ENCODE measurements at places on chromosomes 12 and 14.
A peak's percentile ranks its signal among the peaks of the same experiment; 100 is the strongest.

DNA sequence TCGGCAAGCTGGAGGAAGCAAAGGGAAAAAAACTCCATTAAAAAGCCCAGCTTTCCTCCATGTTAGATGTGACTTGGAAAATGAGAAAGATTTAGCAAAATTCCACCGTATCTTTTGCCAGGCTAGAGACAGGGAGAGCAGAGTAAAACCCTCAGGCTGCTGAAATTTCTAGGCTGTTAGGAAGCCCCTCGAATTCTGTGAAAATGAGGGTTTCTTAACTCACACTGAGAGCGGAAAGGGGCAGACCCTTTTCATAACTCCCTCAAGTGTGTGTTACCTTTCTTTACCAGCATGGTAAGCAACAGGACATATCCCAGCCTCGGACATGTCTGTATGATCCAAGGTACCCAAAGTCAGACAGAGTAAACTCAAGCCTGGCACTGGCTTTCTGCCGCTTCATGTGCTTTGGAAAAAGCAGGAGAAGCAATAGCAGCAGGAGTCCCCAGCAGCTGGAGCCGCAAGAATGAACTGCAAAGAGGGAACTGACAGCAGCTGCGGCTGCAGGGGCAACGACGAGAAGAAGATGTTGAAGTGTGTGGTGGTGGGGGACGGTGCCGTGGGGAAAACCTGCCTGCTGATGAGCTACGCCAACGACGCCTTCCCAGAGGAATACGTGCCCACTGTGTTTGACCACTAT is at the start of gene RHOJ:
Gene RHOJ, plus strand, starts transcription at position 37 of the 637 bp plus-strand sequence. Its CDS starts 427 bp downstream, at position 464.
- H3K4me3 ChIP-seq, result no peak within 1 kb of the TSS
- H3K36me3 ChIP-seq, result no peaks in the 10 kb centered on the region
- H3K4me1 ChIP-seq, result no peaks in the 10 kb centered on the region
- no peak for DNase-seq
- H3K27me3 ChIP-seq, result no peaks in the 10 kb centered on the region

- H3K27ac ChIP-seq, result no peak overlapping the region
- no peaks in the 10 kb centered on the region for H3K4me1 ChIP-seq
- no peaks in the 10 kb centered on the region for H3K27me3 ChIP-seq
- DNase-seq, result no peak
- no peaks in the 10 kb centered on the region for H3K36me3 ChIP-seq
Measured at GRCh38 chr14:81565441-81566290, 32.0 kb upstream of the SEL1L start.

- peaks cover 8% of the 10 kb centered on the region for H3K4me1 ChIP-seq
- no peak for DNase-seq
- no peak overlapping the region for H3K4me3 ChIP-seq
- H3K27me3 ChIP-seq, result peaks cover 1% of the 10 kb centered on the region
- no peak overlapping the region for H3K27ac ChIP-seq
Measured at GRCh38 chr12:131222329-131223139, 268.8 kb downstream of the ADGRD1 start.

DNA sequence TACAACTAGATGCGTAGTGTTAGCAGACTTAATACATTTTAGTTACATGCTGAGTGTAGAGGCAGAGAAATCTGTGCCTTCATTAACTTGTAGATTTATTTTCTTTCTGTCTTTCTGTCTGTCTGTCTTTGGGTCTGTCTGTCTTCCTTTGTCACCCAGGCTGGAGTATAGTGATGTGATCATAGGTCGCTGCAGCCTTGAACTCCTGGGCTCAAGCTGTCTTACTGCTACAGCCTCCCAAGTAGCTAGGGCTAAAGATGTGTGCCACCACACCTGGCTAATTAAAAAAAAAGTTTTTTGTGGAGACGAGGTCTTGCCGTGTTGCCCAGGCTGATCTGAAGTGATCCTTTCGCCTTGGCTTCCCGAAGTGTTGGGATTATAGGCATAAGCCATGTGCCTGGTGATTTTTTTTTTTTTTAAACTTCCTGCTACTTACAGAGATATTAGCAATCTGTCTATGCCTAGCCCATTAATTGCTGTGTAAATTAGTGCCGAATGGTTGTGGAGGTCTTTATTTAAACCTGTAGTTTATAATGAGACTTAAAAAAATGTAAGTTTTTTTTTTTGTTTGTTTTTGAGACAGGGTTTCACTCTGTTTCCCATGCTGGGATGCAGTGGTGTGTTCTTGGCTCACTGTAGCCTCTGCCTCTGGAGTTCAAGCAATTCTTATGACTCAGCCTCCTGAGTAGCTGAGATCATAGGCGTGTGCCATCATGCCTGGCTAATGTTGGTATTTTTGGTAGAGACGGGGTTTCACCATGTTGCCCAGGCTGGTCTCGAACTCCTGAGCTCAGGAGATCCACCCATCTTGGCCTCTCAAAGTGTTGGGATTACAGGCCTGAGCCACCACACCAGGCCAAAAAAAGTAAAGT is 22.8 kb downstream of the ERC1 start:
- no peak overlapping the region for H3K4me3 ChIP-seq
- peaks cover 6% of the 10 kb centered on the region for H3K4me1 ChIP-seq
- H3K36me3 ChIP-seq, result no peaks in the 10 kb centered on the region
- peak overlapping the region; percentile 34 for H3K27ac ChIP-seq

GRCh38 chr14:68263563-68264259 is 444.1 kb downstream of the RAD51B start:
- H3K4me3 ChIP-seq, result no peak overlapping the region
- H3K36me3 ChIP-seq, result no peaks in the 10 kb centered on the region
- H3K4me1 ChIP-seq, result no peaks in the 10 kb centered on the region
- DNase-seq, result no peak
- no peaks in the 10 kb centered on the region for H3K27me3 ChIP-seq

DNA sequence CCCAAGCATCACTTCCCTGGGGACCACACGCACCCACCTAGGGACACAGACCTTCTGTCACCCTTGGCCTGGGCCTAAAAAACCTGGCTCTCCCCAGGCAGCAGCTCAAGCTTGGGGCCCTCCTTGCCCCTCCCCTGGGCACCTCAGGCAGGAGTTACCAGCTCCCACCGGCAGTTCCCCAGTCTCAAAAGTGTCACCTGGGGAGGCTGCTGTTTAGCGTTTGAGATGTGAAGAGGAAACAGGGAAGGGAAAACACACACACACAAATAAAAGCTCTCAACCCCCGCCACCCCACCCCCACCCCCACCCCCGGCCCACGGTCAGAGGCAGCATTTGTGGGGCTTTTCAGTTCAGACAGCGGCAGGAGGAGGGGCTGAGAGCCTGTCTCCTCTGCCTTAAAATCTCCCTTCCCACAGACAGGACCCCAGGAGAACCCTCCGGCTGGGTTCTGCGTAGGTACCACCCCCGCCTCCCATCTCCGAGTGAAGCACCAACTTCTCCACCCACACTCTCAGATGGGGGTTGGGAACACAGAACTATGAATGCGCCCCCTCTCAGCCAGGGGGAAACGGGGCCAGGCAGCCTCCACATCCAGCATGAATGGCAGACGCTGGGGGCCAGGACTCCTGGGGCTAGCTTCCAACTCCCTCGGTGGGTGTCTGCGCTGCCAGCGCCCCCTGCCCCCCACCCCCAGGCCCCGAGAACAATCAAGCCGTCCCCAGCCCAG is 3.0 kb downstream of the NCOR2 start:
- H3K27ac ChIP-seq, result peak overlapping the region; percentile 80
- H3K4me1 ChIP-seq, result peaks cover 60% of the 10 kb centered on the region
- H3K27me3 ChIP-seq, result no peaks in the 10 kb centered on the region
- no peaks in the 10 kb centered on the region for H3K36me3 ChIP-seq

GRCh38 chr12:116654226-116654743 is 83.6 kb downstream of the SPRING1 start:
- DNase-seq, result no peak
- no peaks in the 10 kb centered on the region for H3K36me3 ChIP-seq
- no peaks in the 10 kb centered on the region for H3K27me3 ChIP-seq

DNA sequence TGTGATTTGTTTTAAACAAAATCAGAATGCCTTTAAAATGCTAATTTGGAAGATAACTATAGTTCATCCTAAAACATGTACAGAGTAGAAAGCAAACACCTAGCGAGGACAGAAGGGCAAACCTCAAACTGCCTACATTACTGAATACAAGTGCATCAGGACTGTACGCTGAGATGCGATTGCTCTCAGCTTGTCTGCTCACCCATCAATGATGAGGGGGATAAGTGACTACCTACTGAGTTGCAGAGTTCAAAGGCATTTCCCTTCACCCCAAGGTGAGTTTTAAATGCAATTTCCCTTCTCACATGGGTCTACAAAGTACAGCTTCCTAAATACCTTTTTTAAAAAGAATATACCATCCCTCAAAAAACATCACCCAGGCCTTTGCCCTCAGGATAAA is 52.9 kb downstream of the PHLDA1 start:
- H3K27me3 ChIP-seq, result no peaks in the 10 kb centered on the region
- no peak overlapping the region for H3K4me3 ChIP-seq
- no peaks in the 10 kb centered on the region for H3K36me3 ChIP-seq
- DNase-seq, result no peak
- peak overlapping the region; percentile 99 for H3K27ac ChIP-seq

GRCh38 chr12:91874086-91874865 is 271.4 kb downstream of the BTG1 start:
- no peak overlapping the region for H3K27ac ChIP-seq
- no peaks in the 10 kb centered on the region for H3K36me3 ChIP-seq
- no peaks in the 10 kb centered on the region for H3K27me3 ChIP-seq
- DNase-seq, result no peak

Data from Panc1 (cell line).